Motor neuron (in vitro differentiated cells): ENCODE measurements at places on chromosomes 6 and 20.
A peak's percentile ranks its signal among the peaks of the same experiment; 100 is the strongest.

GRCh38 chr6:116083052-116083451, 17.6 kb upstream of the NT5DC1 start:
- no peak for ATAC-seq

DNA sequence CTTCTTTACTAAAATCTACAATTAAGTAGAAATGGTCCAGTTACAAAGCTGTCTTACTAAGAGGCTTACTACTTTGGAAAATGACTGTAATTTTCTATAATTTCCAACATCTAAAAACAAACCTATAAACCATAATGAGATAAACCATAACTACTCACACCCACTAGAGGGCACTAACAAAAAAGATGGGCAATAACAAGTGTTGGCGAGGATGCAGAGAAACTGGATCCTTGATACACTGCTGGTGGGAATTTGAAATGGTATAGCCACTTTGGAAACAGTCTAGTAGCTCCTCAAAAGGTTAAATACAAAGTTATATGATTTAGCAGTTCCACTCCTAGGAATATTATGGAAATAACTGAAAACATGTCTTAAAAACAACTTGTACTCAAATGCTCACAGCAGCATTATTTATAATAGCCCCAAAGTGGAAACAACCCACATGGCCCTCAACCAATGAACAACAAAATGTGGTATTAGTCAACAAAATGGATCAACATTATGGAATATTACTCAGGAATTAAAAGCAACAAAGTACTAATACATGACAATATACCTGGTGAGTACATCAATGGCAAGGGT, 50.6 kb downstream of the GJA10 start:
- no peak for ATAC-seq

- ATAC-seq: no peak
Observed at GRCh38 chr6:108253241-108253640, 7.6 kb downstream of the SNX3 start.

DNA sequence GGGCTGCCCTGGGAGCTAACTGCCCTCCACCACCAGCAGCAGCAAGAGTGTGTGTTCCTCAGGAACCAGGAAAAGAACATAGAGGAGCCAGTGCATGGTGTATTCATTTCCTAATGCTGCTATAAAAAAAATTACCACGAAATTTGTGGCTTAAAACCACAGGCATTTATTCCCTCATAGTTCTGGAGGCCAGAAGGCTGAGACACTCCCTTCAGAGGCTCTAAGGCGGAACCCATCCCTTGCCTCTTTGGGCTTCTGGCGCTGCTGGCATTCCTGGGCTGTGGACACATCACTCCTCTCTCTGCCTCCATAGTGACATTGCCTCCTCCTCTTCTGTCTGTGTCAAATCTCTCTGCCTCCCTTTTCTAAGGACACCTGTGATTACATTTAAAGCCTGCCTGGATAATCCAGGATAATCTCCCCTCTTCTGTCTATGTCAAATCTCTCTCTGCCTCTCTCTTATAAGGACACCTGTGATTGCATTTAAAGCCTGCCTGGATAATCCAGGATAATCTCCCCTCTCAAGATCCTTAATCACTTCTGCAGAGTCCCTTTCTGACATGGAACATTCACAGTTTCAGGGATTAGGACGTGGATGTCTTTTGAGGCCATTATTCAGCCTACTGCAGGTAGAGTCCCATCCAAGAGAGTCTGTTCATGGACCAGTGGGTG, 54.7 kb downstream of the NDUFAF5 start:
- ATAC-seq: no peak

DNA sequence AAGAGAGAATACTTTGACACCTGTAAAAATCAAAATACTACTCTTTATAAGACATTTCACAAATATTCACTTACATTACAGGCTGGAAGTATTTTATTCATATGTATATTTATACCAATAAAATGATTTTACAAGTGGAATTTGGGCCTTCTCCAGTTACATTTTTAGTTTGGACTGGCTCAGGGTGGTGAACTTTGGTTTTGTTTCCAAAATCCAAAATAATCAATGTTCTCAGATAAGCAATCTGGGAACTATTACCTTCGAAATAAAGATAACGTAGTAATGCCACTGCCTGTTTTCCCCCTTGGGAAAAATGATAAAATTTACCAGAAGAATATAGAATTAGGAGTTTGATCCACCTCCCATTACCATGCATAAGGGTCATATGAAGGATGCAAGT, 31.6 kb upstream of the SCGN start:
- no peak for ATAC-seq

- no peak for ATAC-seq
Observed at GRCh38 chr6:37106982-37107491, 62.9 kb upstream of the PIM1 start.

DNA sequence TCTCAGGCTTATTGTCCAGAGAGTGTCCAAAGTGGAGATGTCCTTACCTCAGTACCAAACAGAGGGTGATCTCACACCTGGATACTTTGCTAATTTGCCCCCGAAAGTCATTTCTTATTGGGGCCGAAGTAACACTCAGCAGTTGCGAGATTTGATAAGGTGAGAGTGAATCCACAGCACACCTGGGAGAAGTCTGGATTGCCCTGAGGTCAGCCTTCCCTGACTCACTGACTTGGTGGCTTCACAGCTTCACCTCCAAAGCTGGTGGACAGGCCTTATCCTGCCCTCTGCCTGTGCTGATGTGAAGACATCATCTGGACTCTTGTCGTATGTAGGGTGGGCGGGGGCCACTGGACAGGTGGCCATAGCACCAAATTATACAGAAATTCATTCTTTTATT, 101.9 kb upstream of the ARMC2 start:
- no peak for ATAC-seq

DNA sequence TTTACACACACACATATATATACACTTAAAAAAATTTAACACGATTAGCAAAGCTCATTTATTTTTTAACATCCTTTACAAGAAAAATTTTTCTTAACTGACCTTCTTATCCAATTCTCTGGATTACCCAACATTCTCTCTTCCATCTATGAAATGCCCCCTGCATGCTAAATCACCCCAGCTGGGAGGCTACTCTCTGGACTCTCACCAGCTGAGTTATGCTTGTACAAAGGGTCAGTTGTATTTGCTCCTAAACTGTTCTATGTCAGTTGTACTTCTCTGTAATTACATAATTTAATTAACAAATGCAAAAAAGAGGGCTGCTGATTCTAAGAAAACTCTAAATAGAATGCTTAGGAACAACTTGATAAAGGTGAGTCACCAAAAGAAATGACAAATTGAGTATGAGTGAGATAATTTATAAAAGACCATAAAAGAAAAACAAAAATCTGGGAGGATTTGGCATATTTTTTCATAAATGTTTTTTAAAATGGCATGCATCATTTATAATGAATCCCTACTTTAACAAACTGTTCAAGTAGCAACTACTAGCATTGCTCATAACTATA, 120.5 kb downstream of the KIF13A start:
- ATAC-seq: no peak

- ATAC-seq: peak; percentile 89
Observed at GRCh38 chr6:125918681-125919566, 37.6 kb upstream of the HINT3 start.

GRCh38 chr6:3742426-3743344, 8.8 kb downstream of the PXDC1 start:
- ATAC-seq: peak; percentile 71
